Glomerular endothelial cell (primary cell): ENCODE measurements at places on chromosomes 6 and 20. TPM values are rescaled to one million over a fixed set of nuclear protein-coding genes. Genes with fewer than 3 reads are reported as not detected.

MYB gene
- 0.29 and 0.47 TPM in 2 replicates for total RNA-seq

HLA-DRA gene
- 0.41 TPM in 1 of 2 replicates, not detected in the other for total RNA-seq

PHACTR2 gene
- total RNA-seq = 121 and 133 TPM in 2 replicates

POLH gene
- total RNA-seq = 26.4 and 27.6 TPM in 2 replicates

PI3 gene
- not detected in 2 replicates for total RNA-seq

GRM1 gene
- 0.05 and 0.06 TPM in 2 replicates for total RNA-seq

DAAM2 gene
- 0.53 and 1.2 TPM in 2 replicates for total RNA-seq

EEF1A2 gene
- total RNA-seq = 2.5 and 4.6 TPM in 2 replicates

PARD6B gene
- 0.12 and 1.1 TPM in 2 replicates for total RNA-seq

GRCh38 chr6:11333132-11333849 lies 100.8 kb upstream of the NEDD9 start:
- DNase-seq = no peak

DNA sequence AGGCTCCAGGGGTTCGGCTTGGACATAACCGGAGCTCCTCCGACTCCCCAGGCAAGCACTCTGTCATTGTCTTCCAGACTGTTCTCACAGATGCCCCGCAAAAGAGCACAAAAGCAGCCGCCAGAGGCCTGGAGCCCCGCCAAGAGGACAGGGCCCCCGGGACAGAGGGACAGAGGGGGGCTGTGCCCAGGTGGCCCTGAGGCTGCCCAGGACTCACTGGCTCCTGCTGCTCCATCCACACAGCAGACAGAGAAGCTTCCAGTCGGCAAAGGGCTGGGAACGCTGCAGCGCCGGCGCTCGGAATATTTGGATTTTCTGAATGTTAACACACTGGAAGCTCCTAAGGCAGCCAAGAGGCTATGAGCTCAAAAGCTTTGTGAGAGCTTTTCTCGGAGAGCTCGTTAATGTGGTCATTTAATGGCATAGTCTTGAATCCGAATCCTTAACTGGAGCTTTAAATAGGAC lies 68.0 kb upstream of the QKI start:
- no peak for DNase-seq

DNA sequence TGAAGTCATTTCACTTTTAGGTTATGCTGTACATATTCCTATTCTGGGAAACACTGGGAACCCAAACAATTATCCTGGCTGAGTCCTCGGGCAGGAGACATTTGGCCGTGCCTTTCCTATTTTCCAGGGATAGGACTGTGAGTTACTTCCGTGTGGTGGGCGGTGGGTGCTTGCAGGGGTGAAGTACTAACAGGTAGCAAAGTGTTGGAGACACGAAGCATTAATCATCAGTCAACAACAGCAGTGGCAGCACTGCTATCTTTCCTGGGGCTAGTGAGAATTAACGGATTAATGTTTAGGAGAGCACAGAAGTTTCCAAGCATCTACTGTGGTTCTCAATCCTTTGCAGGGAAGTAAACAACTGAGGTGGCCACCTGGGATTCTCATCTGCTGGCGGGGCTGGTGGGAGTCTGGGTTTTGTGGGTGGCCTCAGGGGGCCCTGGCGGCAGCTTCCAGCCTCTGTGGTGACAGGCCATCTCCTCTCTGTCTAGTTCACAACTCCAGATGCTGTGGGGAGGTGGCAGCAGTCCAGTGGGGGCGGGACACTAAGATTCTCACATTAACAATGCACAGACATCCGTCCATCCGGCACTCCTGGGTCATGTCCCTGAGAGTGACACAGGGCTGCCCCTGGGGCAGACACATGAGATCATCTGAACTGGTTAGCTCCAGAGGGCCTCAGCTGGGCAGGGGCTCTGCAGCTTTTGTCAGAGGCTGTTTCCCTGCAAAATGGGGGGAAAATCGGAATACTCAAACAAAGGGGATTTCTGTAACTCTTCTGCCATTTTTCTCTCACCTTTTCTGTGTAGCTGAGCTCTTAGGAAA lies 90.9 kb downstream of the GJA10 start:
- no peak for DNase-seq

DNA sequence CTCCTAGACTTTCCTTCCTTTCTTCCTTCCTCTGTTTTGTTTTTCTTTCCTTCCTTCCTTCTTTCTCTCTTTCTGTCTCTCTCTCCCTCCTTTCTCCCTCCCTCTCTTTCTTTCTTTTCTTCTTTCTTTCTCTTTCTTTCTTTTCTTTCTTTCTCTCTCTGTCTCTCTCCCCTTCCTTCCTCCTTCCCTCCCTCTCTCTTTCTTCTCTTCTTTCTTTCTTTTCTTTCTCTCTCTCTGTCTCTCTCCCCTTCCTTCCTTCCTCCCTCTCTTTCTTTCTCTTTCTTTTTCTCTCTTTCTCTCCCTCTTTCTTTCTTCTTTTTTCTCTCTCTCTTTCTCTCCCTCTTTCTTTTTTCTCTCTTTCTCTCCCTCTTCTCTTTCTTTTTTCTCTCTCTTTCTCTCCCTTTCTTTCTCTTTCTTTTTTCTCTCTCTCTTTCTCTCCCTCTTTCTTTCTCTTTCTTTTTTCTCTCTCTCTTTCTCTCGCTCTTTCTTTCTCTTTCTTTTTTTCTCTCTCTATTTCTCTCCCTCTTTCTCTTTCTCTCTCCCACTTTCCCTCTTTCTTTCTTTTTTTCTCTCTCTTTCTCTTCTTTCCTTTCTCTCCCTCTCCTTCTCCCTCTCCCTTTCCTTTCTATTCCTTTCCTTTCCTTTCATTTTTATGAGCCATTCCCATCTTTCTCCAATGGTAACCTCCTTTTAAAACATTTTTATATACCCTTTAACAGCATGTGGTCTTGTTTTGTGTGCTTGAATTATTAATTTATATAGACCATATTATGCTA lies 2.3 kb downstream of the TINAG start:
- no peak for DNase-seq

DNA sequence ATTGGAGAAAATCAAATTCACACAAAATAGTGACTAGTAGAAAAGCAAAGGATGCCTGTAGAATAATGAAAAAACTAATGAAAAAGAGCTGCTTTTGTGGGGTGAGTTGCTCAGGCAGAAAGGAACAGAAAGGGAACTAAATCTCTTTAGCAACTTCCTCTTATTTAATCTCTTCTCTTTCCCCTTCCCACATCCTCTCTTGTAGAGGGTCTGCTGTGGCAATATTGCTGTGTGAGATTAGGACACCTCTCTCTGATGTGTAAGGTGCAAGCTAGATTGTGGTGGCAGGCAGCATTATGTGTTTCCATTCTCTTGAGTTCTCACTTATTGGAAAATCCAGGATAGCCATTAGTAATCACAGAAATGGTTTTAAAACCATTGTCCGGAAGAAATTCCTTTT lies 49.7 kb downstream of the SYNE1 start:
- no peak for DNase-seq

DNA sequence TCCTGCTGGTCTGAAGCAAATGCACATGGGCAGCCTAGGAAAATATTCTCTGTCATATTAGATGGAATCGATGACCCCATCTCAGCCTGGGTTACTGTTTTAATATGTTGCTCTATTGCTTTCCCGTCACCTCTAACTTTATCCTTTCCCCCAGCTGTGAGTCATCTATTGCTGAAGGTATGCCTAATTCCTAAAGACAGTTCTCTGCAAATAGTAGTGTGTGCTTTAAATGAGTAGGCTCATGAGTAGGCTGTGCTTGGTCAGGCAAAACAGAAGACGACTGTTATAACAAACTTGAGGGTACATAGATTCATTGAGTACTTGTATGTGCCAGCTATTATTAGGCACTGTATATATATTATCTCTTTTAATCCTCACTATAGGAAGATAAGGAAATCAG lies 47.2 kb downstream of the CTNNBL1 start:
- DNase-seq = no peak

GRCh38 chr6:157715728-157716164 lies 107.3 kb upstream of the SNX9 start:
- DNase-seq = no peak

- no peak for DNase-seq
Observed at GRCh38 chr6:20313051-20313450, 88.6 kb upstream of the E2F3 start.

- DNase-seq = no peak
Observed at GRCh38 chr6:40252531-40253258, 318.4 kb upstream of the MOCS1 start.

DNA sequence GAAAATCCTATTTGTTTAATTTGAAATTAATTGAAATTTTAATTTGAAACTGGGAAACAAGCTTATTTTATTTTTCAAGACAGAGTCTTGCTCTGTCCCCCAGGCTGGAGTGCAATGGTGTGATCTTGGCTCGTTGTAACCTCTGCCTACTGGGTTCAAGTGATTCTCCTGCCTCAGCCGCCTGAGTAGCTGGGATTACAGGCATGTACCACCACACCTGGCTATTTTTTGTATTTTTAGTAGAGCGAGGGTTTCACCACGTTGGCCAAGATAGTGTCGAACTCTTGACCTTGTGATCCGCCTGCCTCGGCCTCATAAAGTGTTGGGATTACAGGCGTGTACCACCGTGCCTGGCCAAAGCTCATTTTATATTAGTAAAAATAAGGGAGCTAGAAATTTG lies 4.2 kb downstream of the SRSF3 start:
- DNase-seq = no peak

DNA sequence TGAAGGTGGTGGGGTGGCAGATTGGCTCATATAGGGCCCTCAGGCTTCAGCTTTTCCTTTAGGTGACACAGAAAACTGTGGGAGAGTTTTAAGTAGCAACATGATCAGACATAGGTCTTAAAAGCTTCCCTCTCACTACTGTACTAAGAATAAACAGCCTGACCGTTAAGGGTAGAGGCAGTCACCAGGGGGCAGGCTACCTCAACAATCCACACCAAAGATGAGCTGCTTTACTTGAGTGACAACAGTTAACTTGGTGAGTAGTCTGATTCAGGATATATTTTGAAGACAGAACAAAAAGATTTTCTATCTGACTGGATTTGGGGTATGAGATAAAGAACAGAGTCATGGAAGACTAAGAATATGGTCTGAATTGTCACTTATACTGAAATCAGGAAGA lies 193.1 kb upstream of the SHLD1 start:
- DNase-seq = peak; percentile 22

DNA sequence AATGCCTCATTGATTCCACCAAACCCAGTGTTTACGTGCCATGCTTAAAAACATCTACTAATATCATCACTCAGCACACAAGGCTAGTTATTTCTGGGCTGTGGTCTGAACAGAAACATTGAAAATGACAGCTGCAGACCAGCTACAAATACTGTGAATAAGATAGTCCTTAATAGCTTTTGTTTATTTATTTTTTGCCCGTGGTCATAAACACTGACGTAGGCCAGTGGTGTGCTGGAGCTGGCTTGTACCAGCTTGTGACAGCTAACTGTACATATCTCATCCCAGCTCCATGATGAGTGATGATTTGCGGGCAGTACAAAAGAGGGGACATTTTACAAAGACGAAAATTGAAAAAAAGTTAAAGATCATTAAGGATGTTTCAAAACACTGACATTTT lies 1057.0 kb downstream of the EPHA7 start:
- no peak for DNase-seq

- no peak for DNase-seq
Observed at GRCh38 chr20:57217802-57218201, 48.6 kb downstream of the BMP7 start.

- DNase-seq = no peak
Observed at GRCh38 chr20:35839904-35840303, 68.1 kb downstream of the PHF20 start.

- no peak for DNase-seq
Observed at GRCh38 chr20:61982191-61982950, 83.3 kb downstream of the TAF4 start.

DNA sequence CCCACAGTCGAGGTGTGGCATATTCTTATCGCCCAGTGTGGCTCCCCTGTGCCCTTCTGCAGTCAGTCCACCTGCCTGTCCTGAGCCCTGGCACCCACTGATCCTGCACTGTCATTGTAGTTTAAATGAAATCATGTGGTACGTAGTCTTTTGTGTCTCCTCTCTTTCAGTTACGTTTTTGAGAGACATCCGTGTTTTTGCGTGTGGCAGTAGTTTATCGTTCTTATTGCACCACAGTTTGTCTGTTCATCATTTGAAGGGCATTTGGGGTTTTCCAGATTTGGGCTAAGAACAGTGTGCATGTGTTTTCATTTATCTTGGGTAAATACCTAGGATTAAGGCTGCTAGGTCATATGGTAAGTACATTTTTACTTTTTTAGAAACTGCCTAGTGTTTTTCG lies 49.3 kb downstream of the SPATA2 start:
- DNase-seq = no peak

- DNase-seq = no peak
Observed at GRCh38 chr6:62474793-62475192, 188.8 kb upstream of the KHDRBS2 start.

DNA sequence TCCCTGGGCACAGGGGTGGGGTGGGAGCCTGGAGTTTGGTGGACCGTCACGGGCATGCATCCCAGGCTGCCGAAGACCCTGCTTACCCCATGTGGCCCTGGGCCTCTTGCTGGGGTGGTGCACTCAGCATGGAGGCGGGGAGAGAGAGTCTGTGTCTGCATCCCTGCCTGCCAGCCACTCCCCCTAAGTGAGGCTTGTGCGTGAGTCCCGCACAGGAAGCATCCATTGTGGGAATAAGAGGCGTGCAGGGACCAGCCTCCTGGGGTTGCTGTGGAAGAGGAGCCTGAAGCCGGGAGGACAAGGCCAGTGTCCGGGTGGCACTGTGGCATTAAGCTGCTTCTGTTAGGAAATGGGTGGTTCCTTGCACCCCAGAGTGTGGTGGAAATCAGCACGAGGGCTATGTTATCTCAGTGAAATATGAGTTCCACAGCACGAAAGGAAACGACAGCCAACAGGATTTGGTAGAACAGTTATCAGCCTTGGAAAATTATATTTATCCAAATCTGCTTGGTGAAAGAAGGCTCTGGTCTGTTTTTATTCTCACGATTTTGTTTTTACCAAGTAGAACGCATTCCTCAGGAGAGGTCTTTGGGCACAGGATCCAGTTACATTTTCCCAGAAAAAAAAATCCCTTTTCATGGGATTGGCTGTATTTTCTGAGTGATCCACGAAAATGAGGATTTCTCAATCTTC lies 35.7 kb downstream of the CDH4 start:
- no peak for DNase-seq

DNA sequence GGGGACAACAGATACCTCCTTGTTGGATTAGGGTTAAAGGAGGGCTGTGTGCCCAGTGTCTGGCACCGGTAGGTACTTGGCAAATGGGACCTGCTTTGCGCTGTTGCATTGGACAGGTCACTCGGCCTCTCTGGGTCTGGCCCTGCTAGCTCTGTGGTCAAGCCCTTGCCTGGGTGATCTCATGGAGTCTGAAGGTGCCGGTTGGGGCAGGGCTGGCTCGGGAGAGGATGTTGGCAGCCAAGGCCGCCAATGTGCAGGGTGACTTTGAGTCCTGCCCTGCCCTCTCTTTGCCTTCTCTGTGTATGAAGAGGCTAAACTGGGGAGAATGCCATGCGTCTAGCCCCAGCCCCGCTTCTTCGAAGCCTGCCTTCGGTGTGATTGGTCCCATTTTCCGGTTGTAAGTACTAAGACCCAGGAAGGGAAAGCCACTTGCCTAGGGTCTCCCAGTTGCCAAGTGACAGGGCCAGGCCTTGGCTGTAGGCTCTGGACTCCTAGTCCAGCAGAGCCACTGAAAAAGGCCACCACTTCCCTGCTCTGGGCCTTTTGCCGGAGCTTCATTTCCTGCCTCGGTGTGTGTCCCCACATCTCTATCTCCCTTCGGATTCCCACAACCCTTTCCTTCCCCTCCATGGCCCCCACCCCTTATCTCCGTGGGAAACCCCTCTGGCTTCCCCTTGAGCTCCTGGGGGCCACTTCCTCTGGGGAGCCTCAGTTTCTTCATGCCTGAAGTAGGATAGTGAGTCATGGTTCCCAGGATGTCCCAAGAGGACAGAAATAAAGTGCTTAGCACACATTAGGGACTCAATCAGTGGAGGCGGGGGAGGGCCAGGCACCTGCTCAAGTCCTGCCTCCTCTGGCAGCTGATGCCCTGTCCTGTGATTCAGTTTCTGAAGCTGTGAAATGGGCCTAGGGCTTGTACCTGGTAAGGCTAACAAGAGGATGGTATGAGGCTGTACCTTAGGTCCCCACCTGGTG lies 3.9 kb downstream of the SRC start:
- no peak for DNase-seq
